Peyer's patch (tissue), 4 donors: ENCODE measurements at places on chromosomes 16 and 17.

GRCh38 chr17:45787044-45787443 is 2.9 kb downstream of the CRHR1 start:
- no peak for DNase-seq

DNA sequence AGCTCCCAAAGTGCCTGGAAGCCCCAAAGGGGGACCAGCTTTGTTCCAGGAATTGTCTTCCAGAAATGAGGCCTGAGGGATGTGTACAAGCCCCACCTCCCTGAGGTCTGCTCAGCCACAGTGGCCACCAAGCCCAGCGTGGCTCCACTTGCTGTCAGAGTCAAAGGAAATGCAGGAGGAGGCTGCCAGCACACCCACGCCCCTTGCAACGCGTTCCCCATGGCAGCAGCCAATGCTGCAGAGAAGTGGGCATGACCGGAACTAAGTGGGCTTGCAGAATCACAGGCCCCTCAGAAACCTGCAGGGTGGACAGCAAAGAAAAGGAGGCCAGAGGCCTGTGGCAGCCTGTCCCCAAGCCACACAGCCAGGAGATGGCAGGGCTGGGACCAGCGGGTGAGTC is 320.8 kb downstream of the FOXL1 start:
- no peak for DNase-seq

GRCh38 chr17:81891303-81891552 is 158 bp downstream of the ALYREF start:
- DNase-seq = no peak

DNA sequence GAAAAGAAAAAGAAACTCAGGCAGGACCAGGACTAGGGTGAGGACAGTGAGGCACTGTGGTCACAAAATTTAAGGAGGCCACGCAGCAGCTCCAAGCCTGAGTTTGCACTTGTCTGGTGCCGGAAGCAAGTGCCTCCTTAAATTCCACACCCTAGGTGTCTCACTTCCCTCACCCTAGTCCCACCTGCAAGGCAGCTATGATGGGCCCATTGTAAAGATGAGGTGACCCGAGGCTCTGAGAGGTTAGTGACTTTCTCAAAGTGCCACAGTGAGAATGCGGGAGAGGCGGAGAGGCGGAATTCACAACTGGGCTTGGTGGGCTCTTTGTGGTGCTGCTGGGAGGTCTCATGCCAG is 21.5 kb upstream of the EEF2K start:
- DNase-seq = no peak

DNA sequence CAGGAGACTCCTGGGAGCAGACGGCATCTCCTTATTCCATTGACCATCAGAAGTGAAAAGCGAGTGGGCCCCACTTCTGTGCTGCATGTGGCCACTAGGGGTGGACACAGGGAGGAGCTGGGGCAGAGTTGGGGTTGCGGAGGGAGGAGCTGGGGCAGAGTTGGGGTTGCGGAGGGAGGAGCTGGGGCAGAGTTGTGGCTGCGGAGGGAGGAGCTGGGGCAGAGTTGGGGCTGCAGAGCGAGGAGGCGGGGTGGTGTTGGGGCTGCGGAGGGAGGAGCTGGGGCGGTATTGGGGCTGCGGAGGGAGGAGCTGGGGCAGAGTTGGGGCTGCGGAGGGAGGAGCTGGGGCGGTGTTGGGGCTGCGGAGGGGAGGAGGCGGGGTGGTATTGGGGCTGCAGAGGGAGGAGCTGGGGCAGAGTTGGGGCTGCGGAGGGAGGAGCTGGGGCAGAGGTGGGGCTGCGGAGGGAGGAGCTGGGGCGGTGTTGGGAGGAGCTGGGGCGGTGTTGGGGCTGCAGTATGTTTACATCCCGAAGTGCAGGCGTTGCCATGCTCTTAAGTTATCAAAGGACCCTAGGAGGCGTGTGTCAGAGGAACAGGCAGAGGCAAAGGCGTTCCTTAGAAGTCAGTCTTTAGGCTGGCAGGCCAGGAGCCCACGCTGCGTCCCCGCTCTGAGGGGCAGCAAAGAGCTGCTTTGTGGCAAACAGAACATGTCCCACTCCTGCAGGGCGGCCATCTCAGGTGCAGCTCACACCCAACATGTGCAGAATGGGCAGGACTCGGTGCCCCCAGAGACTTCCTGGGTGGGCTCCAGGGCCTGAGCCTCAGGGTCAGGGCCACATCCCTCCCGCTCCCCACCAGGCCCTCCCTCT is 76.0 kb downstream of the ZNF778 start:
- no peak for DNase-seq

- no peak for DNase-seq
Measured at GRCh38 chr16:81204798-81205680, 33.5 kb upstream of the BCO1 start.

DNA sequence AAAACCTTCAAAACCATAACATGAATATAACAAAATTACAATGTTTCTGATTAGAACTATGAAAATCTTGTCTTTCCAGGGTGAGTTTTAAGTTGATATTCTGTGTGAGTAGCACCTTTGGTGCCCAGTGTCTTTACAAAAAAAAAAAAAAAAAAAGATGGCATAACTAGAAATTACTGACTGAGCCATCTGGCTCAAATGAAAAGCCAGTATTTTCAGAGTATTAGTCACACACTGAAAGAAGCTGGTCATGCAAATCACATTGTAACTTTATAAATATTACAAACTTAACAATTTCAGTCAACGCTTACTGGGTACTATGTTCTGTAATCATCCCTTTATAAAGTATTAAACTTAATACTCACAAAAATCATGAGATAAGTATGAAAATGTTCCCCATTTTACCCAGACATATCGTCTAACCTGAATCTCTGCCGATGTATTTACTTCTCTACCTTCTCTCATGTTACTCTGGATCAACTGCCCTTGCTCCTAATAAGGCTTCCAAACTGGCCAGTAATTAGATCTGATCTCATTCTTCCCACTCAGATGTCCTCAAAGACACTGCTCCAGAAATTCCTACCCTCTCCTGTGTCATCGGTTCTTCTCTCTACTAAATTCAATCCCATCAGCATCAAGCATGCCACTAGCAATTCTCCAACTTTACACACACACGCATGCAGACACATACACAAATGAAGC is 25.4 kb downstream of the UBE2G1 start:
- no peak for DNase-seq

DNA sequence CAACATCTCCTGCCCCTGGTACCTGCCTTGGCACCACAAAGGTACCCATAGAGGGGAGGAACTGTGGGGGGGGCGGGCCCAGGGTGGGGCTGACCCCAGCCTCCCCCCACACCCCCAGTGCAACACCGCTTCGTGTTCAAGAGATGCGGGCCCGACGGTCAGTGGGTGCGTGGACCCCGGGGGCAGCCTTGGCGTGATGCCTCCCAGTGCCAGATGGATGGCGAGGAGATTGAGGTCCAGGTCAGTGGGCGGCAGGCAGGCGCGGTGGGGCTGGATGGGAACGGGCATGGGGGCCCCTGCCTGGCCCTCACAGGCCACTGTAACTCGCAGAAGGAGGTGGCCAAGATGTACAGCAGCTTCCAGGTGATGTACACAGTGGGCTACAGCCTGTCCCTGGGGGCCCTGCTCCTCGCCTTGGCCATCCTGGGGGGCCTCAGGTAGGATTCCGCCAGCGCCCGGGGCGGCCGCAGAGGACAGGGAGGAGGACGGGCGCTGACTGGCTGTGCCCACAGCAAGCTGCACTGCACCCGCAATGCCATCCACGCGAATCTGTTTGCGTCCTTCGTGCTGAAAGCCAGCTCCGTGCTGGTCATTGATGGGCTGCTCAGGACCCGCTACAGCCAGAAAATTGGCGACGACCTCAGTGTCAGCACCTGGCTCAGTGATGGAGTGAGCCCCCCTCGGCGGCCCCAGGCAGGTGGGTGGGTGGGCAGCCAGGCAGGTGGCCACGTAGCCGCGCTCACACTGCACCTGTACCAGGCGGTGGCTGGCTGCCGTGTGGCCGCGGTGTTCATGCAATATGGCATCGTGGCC is 7.1 kb downstream of the GCGR start:
- DNase-seq = no peak

DNA sequence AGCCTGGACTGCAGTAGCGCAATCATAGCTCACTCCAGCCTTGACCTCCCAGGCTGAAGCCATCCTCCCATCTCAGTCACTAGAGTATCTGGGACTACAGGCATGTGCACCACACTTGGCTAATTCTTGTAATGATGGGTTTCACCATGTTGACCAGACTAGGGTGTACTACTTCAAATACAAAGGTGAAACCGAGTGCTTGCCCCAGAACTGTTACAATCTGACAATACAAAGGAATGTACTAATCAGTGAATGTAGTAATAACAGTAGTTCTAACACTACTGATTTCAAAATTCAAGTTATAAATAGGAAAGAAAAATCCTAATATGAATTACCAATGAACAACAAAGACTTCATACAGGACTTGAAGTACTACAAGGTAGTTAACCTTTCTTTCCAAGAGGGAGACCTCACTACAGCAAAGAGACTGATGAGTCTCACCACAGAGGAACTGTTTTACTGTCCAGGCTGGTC is 24.4 kb downstream of the CRK start:
- DNase-seq = no peak

GRCh38 chr17:19442731-19443130 is 31.7 kb downstream of the RNF112 start:
- no peak for DNase-seq

DNA sequence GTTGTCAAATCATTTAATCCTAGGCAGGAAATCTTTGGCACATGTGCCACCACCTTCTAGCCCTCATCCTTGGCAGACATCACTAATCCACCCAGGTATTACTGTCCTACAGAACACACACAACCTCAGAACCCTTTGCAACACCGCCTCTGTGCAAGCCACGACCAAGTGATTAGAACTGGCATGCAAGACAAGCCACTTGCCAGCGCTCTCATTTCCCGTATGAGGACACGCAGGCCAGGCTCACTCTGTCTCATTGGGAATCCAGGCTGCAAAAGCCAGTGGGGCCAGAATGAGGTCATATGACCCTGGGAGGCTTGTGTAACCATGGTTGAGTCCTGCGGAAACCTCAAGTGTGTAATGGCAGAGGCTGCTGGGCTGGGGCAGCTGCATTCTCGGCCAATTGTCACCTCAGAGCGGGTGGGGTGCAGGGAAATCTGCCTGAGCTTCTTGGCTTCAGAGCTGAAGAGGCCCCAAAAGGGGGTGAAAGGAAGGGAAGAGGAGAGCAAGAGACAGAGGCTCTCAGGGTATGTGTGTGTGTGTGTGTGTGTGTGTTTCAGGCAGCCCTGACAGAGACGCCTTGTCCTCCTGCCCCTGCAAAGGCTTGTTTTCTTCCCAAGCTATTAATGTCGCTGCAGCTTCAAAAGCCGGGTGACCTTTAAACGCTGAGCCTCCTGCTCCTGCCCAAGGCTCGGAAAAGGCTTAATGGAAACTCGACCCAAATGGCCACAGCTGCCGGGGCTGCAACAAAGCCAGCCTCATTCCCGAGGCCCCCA is 43.2 kb upstream of the MRPS23 start:
- DNase-seq = peak; percentile 73
